ENCODE measurements at places on chromosomes 12 and 14.

DNA sequence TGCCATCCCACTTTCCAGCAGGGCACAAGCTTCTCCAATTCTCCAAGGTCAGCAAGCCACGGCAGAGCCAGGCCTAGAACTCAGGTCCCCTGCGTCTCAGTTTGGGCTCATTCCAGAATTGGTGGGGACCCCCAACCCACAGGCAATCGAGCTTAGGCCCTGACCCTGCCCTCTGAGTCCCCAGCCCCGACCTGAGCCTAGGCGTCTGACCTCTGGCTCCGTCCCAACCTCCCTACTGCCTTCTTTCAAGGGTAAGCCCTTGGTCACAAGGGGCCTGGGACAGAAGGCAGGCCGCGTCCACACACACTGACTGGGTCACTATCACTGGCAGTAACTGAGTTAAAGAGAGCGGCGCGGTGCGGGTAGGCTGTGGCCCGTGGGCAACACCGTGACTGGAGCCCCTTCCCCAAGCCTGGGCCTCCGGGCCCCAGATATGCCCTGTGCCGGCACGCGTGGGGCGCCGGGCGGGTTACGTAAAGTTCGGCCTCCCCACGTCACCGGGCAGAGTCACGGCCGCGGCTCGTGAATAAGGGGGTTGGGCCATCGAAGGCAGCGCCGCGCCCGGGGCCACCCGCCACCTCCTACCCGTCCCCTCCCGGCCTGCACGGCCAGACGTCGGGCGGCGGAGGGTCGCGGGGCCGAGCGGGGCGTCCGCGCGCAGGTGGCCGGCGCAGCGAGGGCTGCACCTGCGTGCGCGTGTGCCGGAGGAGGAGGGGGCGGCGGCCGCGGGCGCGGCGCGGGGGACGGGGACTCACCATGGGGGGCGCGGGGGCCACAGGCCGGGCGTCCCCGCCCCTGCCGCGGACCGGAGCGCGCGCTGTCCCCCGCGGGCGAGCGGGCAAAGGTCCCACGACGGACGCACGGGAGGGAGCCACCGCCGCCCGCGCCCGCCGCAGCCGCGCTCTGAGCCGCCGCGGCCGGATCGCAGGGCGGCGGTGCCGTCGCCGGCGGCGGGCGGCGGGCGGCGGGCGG, 516 bp downstream of the ANKRD9 start:
- peak; percentile 47 for DNase-seq

- no peak for DNase-seq
Observed at GRCh38 chr12:113386866-113387566, 16.7 kb downstream of the SDS start.

DNA sequence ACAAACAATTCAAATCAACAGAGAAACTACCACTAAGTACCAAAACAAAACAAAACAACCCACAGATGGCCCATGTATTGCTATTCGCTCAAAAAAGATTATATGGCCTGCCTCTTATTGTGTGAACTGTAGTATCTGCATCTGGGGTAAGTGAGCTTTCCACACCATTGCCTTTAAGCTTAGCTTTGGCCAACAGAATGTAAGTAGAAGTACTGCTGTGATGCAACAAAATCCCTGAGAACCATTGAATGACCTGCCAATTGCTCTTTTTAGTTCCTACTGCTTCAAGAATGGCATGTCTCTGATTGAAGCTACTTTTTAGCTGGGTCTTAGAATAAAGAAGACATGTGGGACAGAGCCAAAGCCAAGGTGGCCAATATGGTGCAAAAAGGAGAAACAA, 32.5 kb downstream of the PPFIA2 start:
- DNase-seq = no peak

GRCh38 chr12:11695321-11695720, 45.8 kb downstream of the ETV6 start:
- no peak for DNase-seq

- no peak for DNase-seq
Observed at GRCh38 chr14:60506462-60506984, 2.4 kb upstream of the SIX6 start.

DNA sequence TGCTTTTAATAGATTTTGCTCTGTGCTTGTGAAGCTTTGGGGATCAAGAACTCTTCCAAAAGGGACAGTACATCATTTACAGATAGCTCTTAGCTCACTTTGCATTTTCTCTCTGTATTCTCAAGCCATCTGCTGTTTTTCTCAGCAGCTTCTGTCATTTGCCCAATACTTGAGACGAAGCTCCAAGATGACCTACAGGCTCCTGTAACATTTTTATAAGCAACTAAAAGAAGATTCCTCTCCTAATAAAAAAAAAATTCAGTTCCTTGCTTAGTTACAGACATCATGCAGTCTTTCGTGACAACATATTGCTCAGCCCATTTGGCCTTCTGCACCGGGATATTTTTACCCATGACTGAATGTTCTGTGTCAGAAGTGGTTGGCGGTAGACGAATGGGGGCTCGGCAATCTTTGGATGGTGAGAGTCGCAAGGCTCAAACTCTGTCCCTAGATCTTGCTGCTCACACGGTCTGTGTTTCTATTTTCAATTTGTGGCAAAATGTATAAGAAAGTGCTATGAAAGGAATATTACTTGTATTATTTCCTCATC, 215.6 kb downstream of the FSCB start:
- no peak for DNase-seq

DNA sequence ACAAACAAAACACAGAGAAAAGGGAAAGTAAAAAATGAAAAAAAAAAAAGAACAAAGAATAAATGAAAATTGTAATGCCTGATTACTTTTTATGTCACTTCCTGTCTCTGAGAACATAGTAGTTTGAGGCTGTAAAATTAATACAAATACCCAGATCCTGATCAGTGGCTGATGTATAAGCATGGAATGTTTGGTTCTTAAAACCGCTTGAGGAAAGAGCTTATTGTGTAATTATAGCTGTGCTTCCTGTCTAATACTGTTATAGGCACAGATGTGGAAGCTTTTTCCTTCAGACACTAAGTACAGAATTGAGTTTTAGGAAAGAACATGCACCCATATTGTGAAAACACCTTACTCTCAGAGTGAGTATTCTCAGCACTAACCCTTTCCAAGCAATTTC, 86.9 kb downstream of the AVPR1A start:
- DNase-seq = no peak
